H1 (cell line): ENCODE measurements at places on chromosomes 1 and 21. TPM values are rescaled to one million over a fixed set of nuclear protein-coding genes. Genes with fewer than 3 reads are reported as not detected.

DNA sequence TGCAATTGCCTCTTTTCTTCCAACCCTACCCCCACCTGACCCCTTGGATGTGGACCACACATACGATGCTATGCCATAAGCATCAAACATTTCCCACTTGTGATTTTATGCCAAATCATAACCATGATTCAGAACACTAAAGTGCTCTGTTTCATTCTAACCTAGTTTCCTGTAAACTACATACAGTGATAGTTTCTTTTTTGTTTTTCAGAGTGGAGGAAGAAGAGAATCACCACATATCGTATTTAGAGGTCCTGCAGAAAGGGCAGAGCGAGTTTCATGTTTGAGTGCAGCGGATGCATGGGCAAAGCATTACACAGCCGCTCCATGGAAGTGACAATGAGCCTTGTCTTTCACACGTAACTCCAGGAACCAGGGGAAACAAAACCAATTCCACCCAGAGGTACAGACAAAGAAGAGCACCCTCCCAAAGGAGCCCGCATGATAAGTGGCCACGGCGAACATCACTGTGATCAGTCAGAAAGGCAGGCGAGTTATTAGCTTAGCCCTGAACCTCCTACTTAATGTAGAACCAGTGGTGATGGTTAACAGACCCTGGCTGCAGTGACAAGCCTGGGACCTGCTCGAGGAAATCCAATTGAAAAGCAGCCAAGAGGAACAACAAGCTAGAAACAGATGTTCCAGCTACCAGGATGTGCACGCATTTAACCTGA, 64.0 kb upstream of the ZNF281 start:
- no peak overlapping the region for H3K4me3 ChIP-seq
- no peaks in the 10 kb centered on the region for H3K36me3 ChIP-seq
- no peaks in the 10 kb centered on the region for H3K4me1 ChIP-seq
- H3K27me3 ChIP-seq: no peaks in the 10 kb centered on the region
- no peak overlapping the region for H3K27ac ChIP-seq

GRCh38 chr1:174916846-174917245, 82.9 kb upstream of the CACYBP start:
- no peak for DNase-seq
- H3K4me3 ChIP-seq: no peak overlapping the region
- H3K27ac ChIP-seq: no peak overlapping the region
- no peaks in the 10 kb centered on the region for H3K27me3 ChIP-seq

GRCh38 chr1:2352897-2353550, 38.3 kb downstream of the MORN1 start:
- H3K27me3 ChIP-seq: no peaks in the 10 kb centered on the region
- no peak for DNase-seq
- no peaks in the 10 kb centered on the region for H3K4me1 ChIP-seq
- H3K36me3 ChIP-seq: no peaks in the 10 kb centered on the region
- no peak overlapping the region for H3K4me3 ChIP-seq

DNA sequence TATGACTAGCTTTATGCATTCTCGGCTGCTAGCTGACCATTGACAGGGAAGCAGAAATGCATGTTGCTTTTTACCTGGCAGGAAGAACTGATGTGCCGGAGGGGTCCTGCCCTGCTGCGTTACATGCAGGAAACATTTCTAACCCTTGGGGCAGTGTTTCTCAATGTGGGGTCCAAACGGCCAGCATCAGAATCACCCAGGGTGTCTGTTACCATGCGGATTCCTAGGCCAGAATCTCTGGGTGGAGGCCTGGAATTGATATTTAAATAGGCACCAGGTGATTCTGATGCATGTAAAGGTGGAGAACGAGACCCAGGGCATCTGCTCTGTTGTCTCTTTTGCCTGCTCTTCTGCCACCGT, 182.7 kb downstream of the PCP4 start:
- no peaks in the 10 kb centered on the region for H3K36me3 ChIP-seq
- no peak overlapping the region for H3K4me3 ChIP-seq
- H3K27ac ChIP-seq: no peak overlapping the region
- DNase-seq: no peak
- no peaks in the 10 kb centered on the region; the same call in none of the 2 replicates for H3K4me1 ChIP-seq

DNA sequence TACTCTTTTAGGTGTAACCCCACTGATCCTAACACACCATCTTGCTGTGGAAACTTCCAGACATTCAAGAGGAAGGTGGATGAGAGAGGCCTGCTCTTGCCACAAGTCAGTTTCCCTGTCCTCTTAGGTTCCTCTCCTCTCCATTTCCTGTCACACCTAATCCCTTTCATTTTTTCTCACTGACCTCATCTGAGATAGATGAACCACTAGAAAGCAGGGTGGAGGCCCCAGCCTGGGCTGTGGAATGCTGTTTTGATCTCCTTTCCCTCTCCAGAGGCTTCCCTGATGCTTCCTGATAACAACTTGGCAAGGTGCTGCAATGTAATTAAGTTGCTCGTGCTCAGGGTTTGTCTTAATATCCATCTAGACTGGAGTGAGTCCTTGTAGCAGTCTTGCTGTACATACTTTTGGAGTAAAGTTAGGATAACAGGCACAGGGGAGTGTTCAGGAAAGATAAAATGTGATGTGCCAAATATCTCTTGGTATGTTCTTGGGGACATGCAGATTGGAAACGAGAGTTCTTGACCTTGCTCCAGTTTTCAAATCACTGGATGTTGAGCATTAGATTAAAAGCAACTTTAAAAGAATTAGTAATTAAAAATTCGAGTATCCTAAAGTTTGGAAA, 11.2 kb downstream of the LRRC42 start:
- H3K27ac ChIP-seq: no peak overlapping the region
- H3K4me3 ChIP-seq: no peak overlapping the region
- DNase-seq: no peak
- H3K4me1 ChIP-seq: peaks cover 10% of the 10 kb centered on the region

TMCO2 gene
- not detected in 2 replicates for total RNA-seq
